ENCODE measurements at places on chromosomes 12 and 14. TPM values are rescaled to one million over a fixed set of nuclear protein-coding genes. Genes with fewer than 3 reads are reported as not detected.
A peak's percentile ranks its signal among the peaks of the same experiment; 100 is the strongest.

Gene C1S
- total RNA-seq: 85.7 TPM

Gene KLRG1
- 1.0 TPM for total RNA-seq

DNA sequence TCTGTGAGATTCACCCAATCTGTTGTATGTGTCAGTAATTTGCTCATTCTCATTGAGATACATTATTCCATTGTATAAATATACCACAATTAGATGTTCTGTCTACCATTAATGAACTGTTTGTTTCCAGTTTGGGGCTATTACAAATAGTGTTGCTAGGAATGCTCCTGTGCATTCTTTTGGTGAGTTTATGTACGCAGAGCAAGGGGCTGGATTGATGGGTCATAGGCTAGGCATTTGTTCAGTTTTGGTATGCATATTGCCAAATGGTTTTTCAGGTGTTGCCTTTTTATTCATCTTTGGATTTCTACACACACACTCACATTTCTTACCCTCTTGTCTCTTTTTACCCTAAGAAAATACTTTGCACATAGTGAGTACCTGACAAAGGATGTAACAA is 93.4 kb downstream of the GPATCH2L start:
- no peak for DNase-seq

DNA sequence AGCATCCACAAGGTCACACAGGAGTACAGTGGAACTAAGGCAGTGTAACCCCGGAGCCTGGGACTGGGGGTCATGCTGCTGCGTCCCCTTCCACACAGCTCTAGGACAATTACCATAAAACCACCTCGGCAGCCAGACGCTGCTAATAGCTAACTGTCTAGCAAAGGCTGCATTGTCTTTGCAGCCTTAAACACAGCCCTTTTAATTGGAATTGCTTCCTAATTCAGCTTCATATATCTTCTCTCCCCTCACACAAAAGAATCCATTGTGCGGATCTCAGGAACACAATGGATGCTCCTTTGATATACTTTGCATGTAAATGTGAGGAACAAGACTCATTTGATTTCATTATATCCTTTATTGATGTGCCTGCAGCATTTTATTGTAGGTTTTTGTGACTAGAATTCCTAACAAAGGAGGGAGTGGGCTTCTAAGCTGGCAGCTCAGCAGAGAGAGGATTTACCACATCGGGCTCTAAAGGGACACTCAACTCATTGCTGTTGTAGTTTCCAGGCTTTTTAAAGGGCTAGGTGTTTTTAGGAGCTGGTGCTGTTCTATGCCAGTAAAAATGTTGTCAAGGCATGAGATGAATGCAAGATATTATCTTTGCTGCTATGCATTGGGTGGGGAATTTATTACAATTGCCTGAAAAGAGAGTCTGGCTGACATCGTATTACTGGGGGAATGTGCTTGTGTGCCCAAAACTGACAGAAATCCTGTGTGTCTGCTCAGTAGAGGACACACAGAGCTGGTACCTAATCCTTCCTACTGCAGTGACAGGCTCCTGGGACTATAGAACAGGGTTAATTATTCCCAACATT is 30.4 kb upstream of the DACT1 start:
- DNase-seq: no peak

- no peak for DNase-seq
Observed at GRCh38 chr12:94144781-94145180, 3.6 kb upstream of the PLXNC1 start.

DNA sequence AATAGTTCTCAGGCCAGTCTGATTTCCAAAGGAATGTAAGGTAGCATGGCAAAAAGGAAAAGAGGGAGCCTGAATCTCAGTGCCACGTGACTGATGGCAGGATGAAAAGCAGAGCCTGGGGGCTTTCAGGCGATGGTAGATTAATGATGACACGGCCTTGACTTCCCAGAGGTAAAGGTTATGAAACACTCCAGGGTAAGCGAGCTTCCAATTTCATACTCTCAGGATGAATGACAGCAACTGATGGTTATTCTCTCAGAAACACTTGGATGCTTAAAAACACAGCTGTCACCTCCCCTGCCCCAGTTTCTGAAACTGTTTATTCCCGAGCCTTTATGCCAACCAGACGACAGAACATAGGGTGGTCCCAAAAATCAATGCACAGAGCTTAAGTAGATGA is 28.8 kb downstream of the GDF11 start:
- peak; percentile 75 for DNase-seq

DNA sequence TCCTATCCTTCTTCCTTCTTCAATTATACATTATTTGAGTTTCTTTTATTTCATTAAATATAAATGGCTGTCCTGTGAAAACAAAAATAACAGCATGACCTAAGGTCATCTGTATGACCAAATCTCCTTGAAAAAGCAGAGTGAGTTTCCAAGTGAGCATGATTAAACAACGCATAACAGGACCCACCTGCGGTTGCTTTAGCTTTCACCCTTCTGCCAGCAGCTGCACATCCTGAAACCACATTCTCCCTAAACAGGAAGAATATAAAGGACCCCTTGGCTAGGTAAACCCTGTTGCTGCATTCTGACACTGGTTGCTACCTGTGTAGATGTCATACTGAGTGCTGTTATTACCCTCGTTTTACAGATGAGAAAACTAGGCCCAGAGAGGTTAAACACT is 42.8 kb upstream of the CPM start:
- DNase-seq: peak; percentile 33

GRCh38 chr12:65162609-65163008 is 6.8 kb upstream of the LEMD3 start:
- no peak for DNase-seq

GRCh38 chr14:62796431-62796830 is 248.8 kb downstream of the KCNH5 start:
- no peak for DNase-seq

DNA sequence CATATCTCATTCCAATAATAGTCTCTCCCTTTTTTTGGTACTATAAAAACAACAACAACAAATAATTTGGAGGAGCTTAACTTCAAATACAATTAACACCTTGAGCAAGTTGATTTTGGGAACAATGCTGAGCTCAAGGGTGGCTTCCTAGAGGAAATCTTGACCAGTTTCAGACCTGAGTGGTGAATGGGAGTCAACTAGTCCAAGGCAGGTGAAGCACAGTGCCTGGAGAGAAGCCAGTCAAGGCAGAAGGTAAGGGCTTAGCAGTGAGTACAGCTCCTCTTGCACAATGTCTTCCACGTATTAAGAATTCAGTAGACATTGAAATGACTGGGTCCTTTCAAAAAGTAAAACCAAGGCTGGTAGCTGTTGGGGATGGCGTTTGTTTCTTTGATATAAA is 444.8 kb downstream of the ATP23 start:
- no peak for DNase-seq

DNA sequence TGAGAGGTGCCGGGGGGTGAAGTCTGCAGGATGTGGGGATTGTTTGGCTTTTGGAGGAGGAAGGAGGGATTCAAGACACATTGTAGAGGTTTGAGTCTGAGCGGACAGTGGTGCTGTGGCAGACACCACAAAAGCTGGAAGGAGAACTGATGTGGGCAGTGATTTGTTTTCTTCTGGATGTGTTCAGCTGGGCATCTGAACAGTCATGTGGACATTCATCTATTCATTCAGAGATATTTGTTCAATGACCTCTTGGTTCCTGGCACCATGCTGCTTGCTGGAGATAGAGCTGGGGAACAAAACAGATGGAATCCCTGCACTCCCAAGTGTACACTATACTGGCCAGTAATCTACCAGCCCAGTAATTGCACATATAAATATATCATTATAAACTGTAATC is 64.0 kb downstream of the PTPN11 start:
- DNase-seq: no peak

DNA sequence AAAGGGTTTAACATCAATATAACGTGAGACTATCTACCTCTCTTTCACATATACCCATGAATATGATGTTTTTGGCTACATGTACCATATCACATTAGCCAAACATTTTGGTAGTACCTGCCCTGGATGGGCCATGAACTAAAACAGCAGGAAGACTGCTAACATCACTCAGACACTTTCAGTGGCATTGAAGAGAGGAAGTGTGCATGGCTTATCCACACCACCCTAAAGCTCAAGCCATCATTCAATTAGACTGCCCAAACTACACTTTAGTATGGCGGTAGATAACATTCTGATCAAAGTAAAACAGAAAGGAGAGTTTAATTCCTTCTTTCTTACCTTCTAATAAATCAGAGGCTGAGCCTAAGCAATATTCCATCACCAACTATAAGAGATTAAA is 103.0 kb downstream of the PEBP1 start:
- DNase-seq: no peak

- no peak for DNase-seq
Observed at GRCh38 chr12:50117057-50117622, 5.1 kb downstream of the COX14 start.
